ENCODE measurements at places on chromosomes 12 and 14. TPM values are rescaled to one million over a fixed set of nuclear protein-coding genes. Genes with fewer than 3 reads are reported as not detected.

DNA sequence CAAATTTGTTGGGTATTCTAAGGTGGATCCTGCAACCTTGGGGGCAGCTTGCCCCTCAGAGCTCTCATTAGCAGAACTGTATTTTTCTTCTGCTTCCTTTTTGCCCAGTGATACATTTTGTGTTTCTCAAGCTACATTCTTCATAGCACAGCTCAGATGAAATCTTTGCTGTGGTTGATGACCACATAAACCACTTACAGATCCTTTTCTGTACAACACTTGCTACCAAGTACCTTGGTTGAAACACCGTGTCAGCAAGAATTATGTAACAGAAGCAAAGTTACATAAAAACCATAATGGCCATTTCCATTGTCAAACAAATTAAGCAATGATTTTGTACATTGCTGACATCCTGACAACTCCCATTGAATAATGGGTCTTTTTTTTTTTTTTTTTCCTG, 9.7 kb upstream of the PLBD1 start:
- DNase-seq = no peak

- no peak for DNase-seq
These were observed 37.5 kb downstream of the PRORP start for GRCh38 chr14:35159742-35160409.

GRCh38 chr12:47017901-47018475, 61.4 kb upstream of the PCED1B start:
- no peak for DNase-seq

- DNase-seq = no peak
These were observed 208.7 kb downstream of the KITLG start for GRCh38 chr12:88371416-88372183.

DNA sequence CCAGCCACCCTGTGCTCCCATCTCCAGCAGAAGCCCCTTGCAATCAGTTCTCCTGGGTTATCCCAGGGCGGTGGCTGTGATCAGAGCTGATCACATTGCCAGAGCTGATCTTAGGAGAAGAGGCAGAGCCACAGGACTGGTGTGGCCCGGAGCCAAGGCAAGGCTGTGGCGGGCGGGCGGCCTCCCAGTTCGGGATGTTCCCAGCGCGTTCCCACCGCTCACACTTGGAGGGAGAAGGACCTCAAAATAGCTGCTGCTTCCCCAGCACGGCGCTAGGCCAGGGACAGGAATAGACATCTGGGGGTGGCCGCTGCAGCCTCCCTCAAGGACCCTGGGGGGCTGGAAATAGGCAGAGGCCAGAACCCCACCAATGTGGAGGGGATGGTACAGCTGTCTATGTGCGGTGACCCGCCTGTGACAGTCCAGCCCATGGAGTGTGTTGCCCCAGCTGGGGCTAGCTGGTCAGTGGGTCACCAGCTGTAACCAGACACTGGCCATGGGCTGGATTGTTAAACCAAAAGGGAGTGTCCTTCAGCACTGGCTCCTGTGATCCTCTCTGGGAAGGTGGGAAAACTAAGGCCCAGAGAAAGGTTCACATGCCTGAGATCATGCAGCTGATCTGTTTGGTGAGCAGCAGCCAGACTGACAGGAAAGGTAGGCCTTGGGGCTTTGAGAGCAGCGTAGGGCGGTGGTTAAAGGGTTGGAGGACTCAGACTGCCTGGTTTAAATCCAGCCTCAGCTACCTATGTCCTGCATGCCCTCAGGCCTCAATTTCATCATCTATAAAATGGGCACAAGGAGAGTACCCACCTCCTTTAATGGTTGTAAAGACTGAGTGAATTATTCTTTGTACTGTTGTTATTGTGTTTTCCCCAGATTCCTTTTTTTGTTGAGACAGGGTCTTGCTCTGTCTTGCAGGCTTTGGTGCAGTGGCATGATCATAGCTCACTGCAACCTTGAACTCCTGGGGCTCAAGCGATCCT, 8.0 kb upstream of the POP5 start:
- no peak for DNase-seq

GRCh38 chr12:41512497-41512896, 324.4 kb downstream of the PDZRN4 start:
- DNase-seq = no peak

- DNase-seq = no peak
These were observed 472.5 kb downstream of the ADAMTS20 start for GRCh38 chr12:43079476-43079875.

DNA sequence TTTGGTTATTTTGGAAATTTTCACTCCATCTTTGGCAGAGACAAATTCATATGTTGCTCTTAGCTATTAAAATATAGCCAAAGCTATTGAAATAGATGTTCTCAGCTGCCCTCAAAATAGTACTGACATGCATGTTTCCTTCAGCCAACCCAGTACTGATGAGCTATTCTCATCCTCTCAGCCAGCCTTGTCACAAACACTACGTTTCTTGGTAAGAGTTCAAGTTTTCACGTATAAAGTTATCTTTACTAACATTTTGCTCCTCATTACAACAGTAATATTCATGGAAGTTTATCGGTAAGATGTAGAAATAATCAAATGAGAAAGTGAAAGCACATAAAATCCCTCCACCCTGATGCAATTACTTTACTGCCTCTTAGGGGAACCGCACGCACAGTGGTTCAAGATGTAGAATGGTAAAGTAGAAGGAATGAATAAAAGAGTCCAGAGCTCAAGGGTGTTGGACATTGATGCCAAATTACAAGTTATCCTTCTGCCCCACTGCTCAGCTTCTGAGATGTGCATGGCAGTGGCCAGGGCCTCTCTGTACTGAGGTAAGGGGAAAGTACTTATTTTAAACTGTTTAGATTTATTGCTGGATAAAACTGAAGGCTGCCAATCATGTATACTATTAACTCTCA, 20.7 kb downstream of the GCH1 start:
- DNase-seq = no peak

DNA sequence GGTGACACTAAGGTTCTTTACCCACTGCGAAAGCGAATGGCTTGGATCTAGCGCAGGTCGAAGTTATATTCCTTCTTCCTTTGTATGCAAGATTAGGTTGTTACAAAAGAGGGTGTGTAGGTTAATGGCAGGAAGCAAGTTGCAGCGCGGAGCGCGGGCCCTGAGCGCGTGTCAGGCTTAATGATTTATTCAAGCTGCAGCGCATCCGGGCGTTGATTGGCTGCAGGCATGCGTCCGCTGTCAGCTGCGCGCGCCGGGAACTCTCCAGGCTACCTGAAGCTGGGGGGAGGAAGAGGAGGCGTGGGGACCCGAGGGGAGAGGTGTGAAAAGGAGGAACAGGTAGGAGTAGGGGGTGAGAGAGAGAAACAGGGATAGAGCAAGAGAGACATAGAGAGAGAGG, 7.4 kb downstream of the ASCL1 start:
- DNase-seq = no peak

DNA sequence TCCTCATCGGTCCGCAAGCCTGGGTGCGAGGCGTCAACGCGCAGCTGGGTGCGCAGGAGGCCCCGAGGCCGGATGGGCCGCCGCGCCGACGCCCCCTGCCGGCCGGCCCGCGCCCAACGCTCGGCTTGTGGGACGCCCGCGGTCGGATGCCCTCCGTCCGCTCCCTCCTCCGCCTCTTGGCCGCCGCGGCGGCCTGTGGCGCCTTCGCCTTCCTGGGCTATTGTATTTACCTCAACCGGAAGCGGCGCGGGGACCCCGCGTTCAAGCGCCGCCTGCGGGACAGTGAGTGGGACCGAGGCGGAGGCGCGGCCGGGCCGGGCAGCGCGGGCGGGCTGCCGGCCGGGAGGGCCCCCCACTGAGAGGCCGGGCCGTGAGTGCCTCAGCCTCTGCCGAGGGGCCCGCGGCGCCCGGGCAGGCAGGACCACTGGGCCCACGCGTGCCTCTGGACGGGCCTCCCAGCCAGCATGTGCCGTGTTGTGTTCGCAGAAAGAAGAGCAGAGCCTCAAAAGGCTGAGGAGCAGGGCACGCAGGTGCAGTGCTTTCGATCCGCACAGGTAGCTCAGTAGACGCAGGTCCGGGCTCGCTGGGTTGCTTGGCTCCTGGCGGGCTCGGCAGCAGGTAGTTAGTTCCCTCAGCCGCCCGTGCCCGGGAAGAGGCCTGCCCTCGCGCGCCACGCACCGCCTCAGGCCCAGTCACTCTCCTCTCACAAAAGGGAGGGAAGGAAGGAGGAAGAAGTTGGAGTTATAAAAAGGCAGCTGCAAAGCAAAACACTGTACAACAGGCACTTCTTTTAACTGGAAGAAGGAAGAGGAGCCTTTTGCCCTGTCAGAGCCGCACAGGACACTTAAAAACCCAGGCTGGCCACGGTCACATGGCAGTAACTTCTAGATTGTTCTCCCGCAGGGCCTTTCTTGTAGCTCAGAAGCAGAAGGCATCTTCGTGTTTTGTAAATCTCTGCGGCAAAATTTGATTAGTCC, at the start of gene TOMM20L:
TOMM20L (plus strand) TSS at position 119 of the 977 bp plus-strand sequence; CDS start at position 147, 28 bp downstream.
- no peak for DNase-seq

DNA sequence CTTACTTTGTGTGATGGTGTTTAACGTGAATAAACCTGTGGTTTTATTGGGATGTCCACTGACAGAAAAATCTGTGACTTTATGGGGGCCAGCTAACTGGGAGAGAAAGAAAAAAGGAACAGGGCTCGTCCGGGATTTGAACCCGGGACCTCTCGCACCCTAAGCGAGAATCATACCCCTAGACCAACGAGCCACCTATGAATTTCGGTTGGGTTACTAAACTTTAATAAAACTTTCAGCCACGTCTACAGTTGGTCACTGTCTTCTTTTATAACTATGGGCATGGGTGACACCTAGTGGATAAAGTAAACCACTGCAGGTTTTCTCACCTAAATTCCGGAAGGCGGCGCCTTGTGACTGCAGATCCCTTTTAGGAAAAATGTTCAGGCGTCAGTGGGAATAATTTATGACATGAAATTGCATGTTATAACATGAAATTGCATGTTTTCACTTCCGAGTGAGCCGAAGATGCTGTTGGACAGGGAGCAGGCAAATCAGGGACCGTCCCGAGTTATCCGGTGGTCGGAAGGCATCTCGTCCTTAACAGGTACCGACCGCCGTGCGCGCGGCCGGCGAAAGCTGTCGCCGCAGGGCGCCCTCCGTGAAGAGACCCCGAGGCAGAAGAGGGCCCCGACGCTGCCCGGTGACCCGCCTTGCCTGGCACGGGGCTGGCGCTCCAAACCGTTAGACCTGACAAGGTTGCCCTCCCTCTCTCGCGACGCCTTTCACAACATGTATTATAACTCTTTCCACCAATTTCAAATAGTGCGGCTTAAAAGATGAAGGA, 18.2 kb upstream of the RNASE12 start:
- peak; percentile 91 for DNase-seq

GRCh38 chr12:13980538-13981295, 685 bp downstream of the GRIN2B start:
- DNase-seq = no peak

GRCh38 chr12:51726931-51727330, 121.6 kb downstream of the FIGNL2 start:
- DNase-seq = no peak

GRCh38 chr14:83164016-83164415, 1630.4 kb upstream of the SEL1L start:
- no peak for DNase-seq

DNA sequence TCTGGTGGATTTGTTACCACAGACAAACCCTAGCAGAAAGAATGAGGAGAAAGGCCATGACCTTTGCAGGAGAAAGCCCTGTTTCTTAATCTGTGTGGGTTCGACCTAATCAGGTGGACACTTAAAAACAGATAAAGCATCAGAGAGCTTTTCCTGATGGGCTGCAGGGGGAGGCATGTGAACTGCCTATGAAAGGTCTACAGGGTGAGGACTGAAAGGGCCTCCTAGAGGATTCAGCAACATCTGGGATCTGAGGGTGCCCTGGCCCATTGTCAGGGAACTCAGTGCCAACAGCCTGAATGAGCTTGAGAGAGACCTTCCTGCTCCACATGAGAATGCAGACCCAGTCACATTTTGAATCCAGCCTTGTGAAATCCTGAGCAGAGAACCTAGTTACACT, 178.8 kb upstream of the DDHD1 start:
- DNase-seq = no peak

- no peak for DNase-seq
These were observed 286.8 kb downstream of the LRIG3 start for GRCh38 chr12:58633479-58633878.

DNA sequence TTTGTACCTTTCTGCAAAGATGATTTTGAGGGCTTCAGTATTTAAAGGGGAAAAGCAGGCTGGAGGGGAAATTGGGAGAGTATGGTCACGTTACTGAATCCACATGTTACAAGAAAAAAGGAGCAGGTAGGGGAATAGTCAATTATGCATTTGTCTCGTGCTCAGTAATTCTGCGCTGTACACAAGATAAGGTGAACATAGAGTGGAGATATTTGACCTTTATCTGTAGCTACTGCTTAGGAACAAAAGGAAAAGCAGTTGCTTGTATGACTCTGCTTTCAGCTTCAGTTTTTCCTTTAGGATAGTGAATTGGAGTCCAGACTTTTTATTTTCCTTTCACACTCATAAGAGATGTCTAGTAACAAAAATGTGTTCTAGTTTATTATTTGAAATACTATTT, 49.8 kb downstream of the FBXO33 start:
- DNase-seq = no peak

DNA sequence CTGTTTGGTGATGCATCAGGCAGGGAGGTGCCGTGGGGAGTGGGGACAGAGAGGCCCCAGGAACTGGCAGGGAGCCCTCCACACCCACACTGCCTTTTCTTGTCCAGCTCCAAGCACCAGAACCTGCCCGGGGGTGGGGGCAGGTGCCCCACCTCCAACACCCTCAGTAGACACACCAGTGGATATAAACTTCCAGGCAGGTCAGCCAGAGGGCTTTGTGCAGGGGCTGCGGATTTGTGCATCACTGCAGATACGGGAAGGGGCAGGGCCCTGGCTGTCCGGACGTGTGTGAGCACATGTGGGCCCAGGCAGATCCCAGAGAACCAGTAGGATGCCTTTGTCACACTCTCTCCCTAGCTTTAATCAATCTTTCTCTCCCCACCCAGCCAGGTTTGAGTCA, 1.3 kb upstream of the TGM1 start:
- DNase-seq = no peak

DNA sequence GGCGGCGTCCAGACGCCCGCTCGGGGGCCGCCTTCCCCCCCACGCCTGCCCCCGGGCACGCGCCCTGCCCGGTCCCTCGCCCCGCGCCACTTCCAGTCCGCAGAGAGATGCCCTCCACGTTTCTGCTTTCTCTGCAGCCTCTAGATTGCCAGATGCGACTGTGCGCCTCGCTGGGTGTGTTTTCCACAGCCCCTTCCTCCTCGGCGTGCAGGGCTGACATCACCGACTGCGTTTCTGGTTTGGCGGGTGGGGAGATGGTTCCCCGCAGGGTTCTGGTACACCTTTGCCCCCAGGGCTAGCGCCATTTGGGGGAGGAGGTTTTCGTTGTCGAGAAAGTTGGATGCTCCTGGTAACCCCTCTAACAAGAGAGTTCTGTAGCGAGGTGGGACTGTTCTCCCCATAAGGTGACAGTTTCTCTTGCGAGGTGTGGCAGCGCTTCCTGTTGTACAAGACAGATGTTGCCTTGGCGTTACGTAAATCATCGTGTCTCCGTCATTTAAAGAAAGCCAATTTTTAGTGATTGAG, 1.5 kb downstream of the CALM1 start:
- no peak for DNase-seq

GRCh38 chr12:89363084-89363483, 10.8 kb upstream of the DUSP6 start:
- DNase-seq = no peak

ADSS1 gene
- 30.2 TPM for total RNA-seq

CEBPE gene
- total RNA-seq = not detected

SIX1 gene
- total RNA-seq = 1.1 TPM

RPL36AL gene
- 21.3 TPM for total RNA-seq

SERPINA1 gene
- total RNA-seq = 34.3 TPM

All from ascending aorta (tissue), 2 donors.